Activated CD4-positive, alpha-beta T cell treated with anti-CD3 and anti-CD28 coated beads for 1 hour (primary cell): ENCODE measurements at places on chromosomes 5 and 9.

GRCh38 chr5:151660616-151661495 is 25.9 kb downstream of the SPARC start:
- DNase-seq = no peak

DNA sequence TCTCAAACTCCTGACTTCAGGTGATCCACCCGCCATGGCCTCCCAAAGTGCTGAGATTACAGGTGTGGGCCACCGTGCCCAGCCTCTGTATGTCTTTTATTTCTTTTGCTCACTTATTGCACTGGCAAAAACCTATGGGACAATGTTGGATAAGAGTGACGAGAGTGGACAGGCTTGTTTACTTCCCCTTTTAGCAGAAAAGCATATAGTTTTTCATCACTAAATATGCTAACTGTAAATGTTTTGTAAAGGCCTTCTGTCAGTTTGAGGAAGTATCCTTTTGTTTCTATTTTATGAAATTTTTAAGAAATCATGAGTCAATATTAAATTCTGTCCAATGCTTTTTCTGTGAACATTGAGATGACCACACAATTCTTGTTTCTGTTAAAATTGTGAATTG is 103.3 kb downstream of the AUH start:
- DNase-seq = no peak

DNA sequence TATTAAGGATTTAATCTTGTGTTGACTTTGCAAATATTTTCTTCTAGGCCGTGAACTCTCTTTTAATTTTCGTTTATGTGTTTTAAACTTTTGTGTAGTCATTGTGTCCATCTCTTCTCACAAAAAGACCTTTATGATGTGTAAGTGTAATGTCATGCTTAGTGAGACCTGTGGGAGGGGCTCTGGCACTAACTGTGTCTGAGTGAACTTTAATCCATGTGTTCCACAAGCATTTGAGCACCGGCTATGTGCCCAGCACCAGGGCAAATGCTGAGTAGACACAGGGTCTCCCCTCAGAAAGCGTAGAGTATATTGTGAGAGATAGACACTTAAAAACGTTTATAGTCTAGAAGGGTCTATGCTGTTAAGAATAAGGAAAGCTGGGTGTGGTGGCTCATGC is 272.6 kb upstream of the TUT7 start:
- DNase-seq = no peak

DNA sequence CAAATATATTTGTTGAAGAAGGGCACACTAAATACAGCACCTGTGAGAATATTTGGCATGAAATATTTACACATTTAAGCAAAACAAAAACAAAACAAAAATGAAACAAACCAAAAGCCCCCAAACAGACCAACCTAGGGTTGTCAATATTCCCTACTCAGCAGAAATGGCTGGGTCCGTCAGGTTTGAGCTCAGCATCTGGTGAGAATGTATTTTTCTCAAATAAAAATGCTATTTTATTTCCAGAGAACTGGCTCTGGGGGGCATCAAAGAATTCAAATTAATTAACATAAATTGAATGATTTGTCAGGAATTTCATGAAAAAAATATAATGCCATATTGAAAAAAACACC is 142.8 kb upstream of the COL5A1 start:
- no peak for DNase-seq

DNA sequence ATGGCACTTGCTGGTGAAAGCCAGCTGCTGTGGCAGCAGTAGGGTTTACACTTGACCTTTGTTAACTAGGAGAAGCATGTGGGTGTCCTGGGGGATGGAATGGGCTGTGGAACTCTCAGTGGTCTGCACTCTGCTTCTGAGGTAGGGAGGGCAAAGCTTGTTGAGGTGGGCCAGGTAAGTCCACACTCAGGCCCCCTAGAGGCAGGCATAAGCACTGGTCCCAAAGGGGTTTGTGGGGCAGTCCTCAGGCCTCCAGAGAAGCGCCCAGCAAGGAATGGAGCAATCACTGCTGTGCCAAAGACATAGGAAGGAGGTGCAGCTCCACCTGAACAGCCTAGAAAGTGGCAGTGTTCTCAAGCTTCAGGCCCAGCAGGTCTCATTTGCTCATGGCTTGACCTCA is 34.7 kb downstream of the INSL4 start:
- DNase-seq = no peak

GRCh38 chr9:132671620-132672412 is 1.6 kb downstream of the GTF3C4 start:
- DNase-seq = no peak

GRCh38 chr5:75260708-75261107 is 24.0 kb upstream of the ANKRD31 start:
- DNase-seq = no peak

GRCh38 chr5:148760945-148761638 is 65.3 kb upstream of the ADRB2 start:
- no peak for DNase-seq

- no peak for DNase-seq
Measured at GRCh38 chr5:1118738-1119137, 6.9 kb upstream of the SLC12A7 start.

DNA sequence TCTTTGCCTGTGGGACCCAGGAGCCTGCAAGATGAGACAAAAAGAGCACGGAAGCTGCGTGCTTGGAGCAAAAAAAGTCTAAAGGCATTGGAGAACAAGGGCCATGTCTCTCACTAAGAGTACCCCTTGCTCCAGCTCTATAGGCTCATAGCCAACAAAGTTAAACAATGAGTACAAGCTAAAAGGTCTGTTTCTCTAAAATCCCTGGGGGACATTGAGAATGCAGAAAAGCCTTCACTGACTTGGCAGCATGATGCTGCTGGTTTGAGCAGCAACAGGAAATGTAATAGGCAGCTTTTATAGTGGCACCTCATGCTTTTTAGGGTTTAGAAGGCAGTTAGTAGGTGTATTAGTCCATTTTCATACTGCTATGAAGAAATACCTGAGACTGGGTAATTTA is 287.5 kb downstream of the SMARCA2 start:
- DNase-seq = no peak

- DNase-seq = no peak
Measured at GRCh38 chr5:16037121-16037845, 142.3 kb downstream of the MARCHF11 start.

DNA sequence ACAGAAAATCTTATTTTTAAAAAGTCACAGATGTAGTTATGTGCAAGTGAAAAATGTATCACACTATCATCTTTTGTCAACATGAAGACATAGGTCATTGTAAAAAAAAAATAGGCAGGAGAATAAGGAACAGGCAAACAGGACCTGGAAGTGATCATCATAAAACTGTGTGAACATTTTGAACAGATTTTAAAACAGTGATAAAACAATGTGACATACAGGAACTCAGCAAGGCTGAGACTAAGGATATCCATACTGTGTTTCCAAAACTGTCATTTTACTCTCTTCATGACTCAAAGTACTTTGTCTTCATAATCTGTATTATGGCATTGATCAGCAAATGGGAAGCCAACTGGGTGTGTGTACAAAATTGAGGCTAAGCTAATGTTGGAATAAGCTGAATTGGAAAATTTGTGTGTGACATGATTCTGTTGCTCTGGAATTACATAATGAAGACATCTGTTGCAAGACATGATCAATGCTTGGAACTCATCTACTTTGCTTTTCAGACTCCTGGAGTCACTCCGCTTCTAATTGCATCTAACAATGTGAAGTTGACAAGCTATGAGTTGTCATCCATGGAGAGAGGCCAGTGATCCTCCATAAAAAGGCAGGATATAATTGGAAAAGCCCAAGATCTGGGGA is 978.7 kb upstream of the NUDT12 start:
- DNase-seq = no peak

DNA sequence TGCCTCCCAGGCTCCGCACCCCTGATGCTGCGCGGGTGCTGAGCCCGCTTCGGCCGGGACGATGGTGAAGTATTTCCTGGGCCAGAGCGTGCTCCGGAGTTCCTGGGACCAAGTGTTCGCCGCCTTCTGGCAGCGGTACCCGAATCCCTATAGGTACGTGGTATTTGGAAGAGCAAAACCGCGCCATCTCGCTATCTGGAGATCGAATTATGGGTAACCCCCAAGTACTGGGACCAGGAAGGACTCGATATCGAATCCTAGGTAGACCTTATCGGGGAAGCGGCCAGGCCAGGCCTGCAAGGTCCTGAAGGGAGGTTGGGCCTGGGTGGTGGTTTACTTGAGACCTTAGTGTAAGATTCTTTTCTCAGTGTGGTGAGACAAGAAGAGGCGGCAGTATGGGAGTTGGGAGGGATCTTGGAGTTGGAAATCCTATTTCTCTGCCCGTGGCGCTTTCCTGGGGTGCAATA is 359 bp downstream of the PRELID1 start:
- DNase-seq = no peak

DNA sequence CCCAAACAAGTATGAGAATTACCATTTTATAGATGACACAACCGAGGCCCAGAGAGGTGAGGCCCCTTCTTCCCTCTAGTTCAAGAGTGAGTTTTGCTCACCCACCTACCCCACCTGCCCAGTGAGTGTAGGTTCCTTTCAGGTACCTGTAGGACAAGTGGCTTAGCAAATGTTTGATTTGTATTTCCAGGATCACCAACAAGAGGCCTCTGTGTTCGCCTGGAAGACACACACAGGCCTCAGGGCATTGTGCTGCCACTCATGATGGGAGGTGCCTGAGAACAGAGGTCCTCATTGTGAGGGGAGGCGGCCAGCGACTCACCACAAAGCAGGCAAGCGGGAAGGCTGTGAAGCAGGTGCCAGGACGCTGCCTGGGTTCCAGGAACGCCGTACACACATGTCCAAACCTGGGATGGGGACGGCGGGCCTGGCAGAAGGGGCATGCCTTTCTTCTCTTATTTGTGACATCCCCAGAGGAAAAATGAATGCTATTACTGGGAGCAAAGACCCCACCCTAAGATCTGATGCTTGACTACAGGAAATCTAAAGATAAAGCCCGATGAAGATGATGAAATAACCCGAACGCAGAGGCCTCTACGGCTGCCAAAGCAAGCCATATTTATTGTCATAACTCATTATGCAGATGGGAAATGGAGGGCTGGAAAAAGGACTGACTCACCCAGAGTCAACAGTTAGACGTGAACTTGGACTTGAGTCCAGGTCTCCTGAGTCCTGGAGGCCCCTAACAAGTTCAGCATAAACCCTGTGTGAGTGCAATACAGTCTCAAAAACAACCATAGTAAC is 60.2 kb upstream of the SLC25A51 start:
- DNase-seq = no peak

- DNase-seq = no peak
Measured at GRCh38 chr9:108636013-108636412, 219.8 kb downstream of the ACTL7B start.

- no peak for DNase-seq
Measured at GRCh38 chr9:89026876-89027275, 35.6 kb downstream of the S1PR3 start.

DNA sequence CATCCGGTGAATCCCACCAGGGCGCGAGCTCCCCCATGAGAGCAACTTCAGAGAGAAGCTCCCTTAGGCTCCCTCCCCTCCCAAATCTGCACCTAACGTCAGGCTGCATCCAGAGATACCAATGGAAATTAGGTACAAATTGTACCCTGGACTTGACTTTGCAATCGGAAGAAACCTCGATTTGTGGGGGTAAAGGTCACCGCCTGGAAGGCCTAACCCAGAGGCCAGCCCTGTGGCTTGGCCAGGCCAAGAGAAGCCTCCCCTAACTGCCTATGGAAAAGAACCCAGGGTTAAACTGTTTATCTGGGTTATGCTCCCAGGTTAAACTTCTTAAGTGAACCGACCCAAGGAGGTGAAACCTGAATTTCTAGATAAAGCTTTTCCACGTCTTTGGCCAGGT is 80.4 kb downstream of the GTF3C4 start:
- no peak for DNase-seq

- no peak for DNase-seq
Measured at GRCh38 chr9:113267911-113268566, 7.3 kb downstream of the CDC26 start.

GRCh38 chr9:10252174-10252573 is 360.6 kb downstream of the PTPRD start:
- DNase-seq = no peak

GRCh38 chr5:147458581-147458980 is 51.3 kb downstream of the DPYSL3 start:
- no peak for DNase-seq

DNA sequence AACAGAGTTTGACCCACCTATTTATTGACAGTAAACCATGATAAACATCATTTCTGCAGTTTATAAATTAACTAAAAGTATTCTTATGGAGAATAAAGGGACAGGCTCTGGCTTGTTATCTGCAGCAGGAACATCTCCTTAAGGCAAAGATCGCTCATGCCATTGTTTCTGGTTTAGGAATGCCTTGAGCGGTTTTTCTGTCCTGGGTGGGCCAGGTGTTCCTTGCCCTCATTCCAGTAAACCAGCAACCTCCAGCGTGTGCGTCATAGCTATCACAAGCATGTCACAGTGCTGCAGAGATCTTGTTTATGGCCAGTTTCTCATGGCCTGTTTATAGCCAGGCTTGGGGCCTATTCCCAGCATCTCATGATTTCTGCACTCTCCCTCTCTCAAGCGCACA is 521.7 kb downstream of the HINT1 start:
- no peak for DNase-seq

GRCh38 chr5:81035522-81035921 is 75.4 kb downstream of the RASGRF2 start:
- DNase-seq = no peak

- DNase-seq = no peak
Measured at GRCh38 chr5:160629003-160629402, 207.3 kb downstream of the PTTG1 start.

DNA sequence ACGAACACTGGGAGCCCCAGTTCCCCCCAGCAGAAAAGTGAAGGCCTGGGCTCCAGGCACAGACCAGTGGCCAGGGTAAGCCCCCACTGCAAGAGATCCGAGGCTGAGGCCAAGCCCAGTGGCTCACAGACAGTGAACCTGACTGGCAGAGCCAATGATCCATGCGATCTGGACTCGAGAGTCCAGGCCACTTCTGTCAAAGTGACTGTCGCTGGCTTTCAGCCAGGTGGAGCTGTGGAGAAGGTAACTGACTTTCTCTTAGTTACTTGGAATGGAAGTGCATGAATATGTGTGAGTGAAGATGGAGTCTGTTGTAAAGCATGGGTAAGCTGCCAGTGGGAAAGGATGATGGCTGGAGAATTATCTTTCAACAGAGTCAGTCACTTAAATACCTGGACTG is 99.7 kb downstream of the GOLPH3 start:
- DNase-seq = no peak

DNA sequence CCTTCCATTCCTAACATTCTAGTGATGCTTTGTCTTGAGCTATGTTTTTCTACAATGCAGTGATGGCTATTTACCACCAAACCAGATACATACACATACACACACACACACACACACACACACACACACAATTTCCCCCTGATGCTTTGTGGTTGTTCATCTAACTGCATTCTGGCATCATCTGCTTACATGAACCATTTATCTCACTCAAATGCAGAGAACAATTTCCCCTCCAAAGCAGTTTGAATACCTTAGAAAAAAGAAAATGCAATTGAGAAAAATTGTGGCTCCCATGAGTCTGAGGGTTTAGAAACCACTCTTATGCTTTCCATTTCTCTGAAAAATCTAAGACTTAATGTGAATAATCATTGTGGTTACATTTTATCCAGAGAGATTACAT is 1024.8 kb downstream of the TLE4 start:
- no peak for DNase-seq

- no peak for DNase-seq
Measured at GRCh38 chr9:91714020-91714806, 235.8 kb downstream of the ROR2 start.

GRCh38 chr9:86406366-86406765 is 52.2 kb upstream of the TUT7 start:
- DNase-seq = no peak

GRCh38 chr9:3497857-3498256 is 27.9 kb downstream of the RFX3 start:
- no peak for DNase-seq

- no peak for DNase-seq
Measured at GRCh38 chr5:150168864-150169263, 2.3 kb downstream of the CDX1 start.

GRCh38 chr9:94827584-94828304 is 101.2 kb downstream of the AOPEP start:
- no peak for DNase-seq
